HCEC 1CT (cell line): ENCODE measurements at places on chromosomes 12 and 14.

DNA sequence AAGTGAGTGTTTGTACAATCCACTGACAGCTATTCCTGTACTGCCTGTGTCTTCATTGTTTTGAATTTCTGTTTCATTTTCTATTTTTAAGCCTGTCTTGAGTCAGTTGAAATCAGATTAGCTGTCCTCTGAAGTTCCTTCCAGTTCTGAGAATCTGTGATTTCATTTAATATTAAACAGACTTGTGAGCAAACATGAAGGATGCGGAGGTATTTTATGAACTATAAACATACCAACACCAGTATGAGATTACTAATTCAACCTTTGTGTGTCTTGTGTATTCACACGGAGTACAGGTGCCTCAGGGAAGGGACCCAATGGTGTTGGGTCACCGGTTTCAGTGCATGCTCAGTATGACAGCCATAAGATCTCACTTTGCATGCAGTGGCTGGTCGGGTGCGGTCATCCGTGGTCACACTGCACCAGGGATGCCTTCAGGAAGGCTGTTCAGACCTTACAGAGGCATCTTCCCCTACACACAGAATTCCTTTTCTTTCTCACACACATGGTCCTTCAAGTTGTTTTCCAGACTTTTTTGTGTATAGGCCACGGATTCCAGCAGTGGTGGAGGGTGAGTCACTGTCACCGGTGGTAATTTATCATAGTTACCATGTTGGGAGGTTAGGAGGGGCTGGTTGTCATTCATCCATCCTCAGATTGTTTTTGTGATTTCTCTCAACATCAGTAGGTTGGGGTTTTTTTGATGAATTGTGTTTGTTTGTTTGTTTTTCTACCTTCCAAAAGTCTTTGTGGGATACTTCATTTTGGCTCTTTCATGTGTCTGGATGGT lies 103.0 kb upstream of the SFSWAP start:
- DNase-seq = no peak

- DNase-seq = no peak
Measured at GRCh38 chr12:26143291-26143690, 18.5 kb upstream of the BHLHE41 start.

- DNase-seq = no peak
Measured at GRCh38 chr12:52320784-52321400, at the start of gene KRT83. TSS of gene KRT83 (minus strand) at chr12:52321398. CDS start at chr12:52321335, 63 bp downstream.

GRCh38 chr14:44699391-44699790 lies 192.3 kb upstream of the FSCB start:
- no peak for DNase-seq

- DNase-seq = no peak
Measured at GRCh38 chr12:4277857-4278256, 4.3 kb downstream of the CCND2 start.

- peak; percentile 67 for DNase-seq
Measured at GRCh38 chr12:49365542-49365941, 1.7 kb upstream of the SPATS2 start.

DNA sequence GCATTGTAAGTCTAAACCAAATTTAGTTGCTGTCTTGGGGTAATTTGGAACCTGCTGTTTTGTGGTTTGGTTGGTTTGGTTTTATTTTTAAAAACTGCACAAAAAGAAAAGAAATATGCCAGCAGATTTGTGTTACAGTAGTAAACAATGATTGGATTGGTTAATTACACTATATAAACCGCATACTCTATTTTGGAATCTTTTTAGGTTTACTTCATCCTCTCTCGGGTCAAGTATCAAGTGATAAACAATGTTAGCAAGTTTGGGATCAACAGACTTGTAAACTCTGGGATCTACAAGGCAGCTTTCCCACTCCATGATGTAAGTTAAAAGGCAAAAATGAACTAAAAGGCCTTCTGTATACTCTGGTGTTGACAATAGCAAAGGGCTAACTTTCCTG lies 132.4 kb downstream of the ANO6 start:
- no peak for DNase-seq

- DNase-seq = no peak
Measured at GRCh38 chr12:14844401-14844800, 1.1 kb upstream of the ART4 start.

DNA sequence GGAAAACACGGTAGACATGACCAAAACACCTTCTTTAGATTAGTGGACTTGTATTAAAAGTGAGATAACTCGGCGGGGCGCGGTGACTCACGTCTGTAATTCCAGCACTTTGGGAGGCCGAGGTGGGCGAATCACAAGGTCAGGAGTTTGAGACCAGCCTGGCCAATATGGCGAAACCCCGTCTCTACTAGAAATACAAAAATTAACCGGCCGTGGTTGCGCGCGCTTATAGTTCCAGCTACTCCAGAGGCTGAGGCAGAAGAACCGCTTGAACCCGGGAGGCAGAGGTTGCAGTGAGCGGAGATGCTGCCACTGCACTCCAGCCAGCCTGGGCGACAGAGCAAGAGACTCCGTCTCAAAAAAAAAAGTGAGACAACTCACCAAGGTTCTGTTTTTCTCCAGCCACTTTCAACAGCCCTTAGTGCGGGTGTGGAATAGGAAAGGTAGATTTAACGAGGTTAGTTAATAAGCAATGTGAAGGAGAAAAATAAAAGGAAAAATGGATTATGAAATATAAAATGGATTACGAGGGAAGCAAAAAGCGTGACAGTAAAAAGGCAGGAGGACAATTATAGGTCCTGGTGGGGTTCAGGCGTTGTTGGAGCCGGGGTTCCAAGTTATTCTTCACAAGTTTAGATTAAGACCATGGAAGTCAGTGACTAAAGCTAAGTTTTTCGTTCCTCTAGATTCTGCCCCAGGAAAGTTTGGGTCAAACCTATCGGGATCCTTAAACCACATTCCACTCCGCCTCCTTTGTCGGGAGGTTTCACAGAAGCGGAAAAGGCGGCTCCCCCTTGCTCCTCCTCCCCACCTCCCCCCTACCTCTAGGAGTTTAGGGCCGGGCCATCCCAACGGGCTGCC lies 534 bp downstream of the PPP2R3C start:
- DNase-seq = peak; percentile 92

- DNase-seq = no peak
Measured at GRCh38 chr12:115953450-115953849, 324.0 kb downstream of the MED13L start.

- peak; percentile 93 for DNase-seq
Measured at GRCh38 chr14:79044894-79045624, 874.9 kb downstream of the NRXN3 start.

- no peak for DNase-seq
Measured at GRCh38 chr12:131873293-131873692, 21.1 kb upstream of the ULK1 start.

GRCh38 chr12:48816143-48816854 lies 2.0 kb upstream of the CACNB3 start:
- no peak for DNase-seq

- peak; percentile 20 for DNase-seq
Measured at GRCh38 chr12:65152596-65152995, 16.8 kb upstream of the LEMD3 start.
